Posterior vena cava (tissue), 2 donors: ENCODE measurements at places on chromosomes 4 and X. TPM values are rescaled to one million over a fixed set of nuclear protein-coding genes. Genes with fewer than 3 reads are reported as not detected.

TMPRSS11A gene
- not detected for total RNA-seq

ZIC3 gene
- total RNA-seq = not detected

TACC3 gene
- 9.3 TPM for total RNA-seq

TLR10 gene
- total RNA-seq = not detected

AADAT gene
- 4.4 TPM for total RNA-seq

GRCh38 chr4:20259707-20260106 is 8.0 kb downstream of the SLIT2 start:
- no peak for DNase-seq

DNA sequence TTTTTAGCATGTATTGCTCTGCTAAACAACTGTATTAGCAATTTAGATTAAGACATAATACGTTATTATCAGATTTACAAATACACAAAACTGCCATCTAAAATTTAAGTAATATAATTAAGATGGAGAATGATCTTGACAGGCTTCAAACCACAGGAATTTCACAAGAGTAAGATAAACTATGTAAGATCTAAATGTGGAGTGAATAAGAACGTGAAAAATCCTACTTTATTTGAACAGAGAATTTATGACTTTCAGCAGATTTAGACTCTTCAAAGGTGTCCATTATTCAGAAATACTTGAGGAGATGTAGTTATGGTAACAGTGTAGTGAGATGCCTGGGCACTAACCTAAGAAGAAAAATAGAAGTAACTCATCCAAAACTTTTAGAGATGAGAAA is 73.2 kb downstream of the SLC4A4 start:
- no peak for DNase-seq

DNA sequence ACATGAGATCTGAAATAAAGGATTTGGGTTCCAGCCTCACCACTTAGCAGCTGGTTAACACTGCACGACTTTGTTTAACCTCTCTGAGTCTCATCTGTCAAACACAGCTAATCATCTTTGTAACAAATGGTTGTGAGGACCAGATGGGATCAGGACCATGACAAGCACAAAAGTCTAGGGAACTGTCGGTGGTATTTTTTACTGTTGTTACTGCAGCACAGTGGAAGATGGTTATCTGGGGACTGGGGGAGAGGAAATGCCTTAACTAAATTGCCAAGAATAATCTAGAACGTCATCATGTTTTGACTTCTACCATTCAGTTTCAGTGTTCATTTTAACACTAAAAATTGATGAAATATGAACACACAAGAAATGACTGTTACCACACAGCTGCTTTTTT is 99.5 kb downstream of the ADGRA3 start:
- no peak for DNase-seq

DNA sequence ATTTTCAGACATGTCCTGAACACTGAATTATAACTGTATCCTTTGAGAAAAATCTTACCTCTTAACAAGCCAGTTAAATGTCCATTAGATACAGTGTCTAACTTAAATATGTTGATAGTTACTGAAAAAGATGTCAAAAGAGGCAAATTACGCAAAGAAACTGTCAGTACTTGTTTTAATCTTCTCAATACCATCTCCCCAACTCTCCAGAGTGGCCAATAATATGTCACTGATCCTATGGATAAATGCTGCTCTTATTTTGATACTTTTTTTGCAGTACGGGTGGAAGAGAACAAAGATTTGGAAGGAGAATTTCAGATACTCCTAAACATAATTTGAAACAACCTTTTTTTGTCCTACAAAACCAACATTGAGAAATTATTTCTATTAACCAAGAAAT is 192.7 kb downstream of the CBR4 start:
- no peak for DNase-seq

DNA sequence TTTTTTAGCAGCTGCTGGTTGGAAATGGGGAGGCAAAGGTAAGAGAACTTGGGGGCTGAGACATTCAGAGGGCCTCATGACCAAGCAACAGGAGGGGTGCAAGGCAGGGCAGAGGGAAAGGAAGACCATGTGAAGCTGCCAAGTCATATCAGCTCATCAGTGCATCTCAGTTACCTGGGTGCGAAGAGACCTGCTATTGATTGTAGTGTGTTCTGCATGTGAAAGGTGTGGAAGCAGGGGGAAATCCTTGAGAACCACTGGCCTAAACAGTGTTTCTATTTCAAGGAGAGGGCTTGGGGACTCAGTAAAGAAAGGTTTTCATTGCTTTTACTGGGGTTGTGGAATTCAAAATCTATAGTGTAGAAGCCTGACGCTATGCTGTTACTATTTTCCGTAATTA is 47.1 kb upstream of the EDA start:
- no peak for DNase-seq

GRCh38 chrX:39819921-39820849 is 277.6 kb downstream of the BCOR start:
- DNase-seq = no peak

DNA sequence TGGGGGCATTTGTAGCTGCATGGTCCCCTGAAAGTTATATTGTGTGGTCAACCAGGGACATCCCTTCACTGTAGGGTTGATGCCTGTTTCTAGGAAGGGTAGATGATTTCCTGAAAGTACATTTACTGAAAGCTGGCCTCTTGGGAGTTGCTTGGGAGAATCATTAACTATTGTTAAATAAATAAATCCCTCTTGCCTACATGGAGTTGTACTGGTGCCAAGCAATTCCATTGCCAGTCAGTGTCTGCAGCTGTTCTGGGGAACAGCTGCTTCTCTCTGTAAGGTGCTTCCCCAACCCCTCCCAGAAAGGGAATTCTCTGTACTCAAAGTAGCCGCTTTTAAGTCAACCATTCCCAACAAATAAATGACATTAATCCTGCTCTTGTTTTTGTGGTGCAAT is 51.1 kb downstream of the C4orf51 start:
- DNase-seq = no peak

GRCh38 chrX:151722241-151722846 is 6.5 kb downstream of the FATE1 start:
- peak; percentile 79 for DNase-seq

DNA sequence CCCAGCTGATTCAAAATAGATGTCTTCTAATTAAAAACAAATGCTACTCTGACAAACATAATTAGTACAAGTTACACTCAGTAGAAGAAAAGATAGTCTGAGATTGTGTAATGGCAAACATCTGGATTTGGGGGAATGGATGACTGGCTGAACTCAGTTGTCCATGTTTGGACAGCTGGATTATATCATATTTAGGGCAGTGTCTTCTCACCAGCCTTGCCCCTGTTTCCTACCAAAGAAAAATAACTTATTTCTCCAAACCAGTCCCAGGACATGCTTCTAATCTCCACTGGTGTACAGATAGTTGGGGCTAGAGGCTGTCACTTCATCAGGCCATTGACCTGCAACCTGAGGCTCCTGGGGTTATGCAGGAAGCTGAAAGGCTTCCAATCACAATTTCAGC is 237.3 kb downstream of the USP46 start:
- no peak for DNase-seq

GRCh38 chrX:45623266-45623665 is 422.6 kb upstream of the DIPK2B start:
- no peak for DNase-seq

- DNase-seq = peak; percentile 18
These were observed 56.1 kb upstream of the HELT start for GRCh38 chr4:184962125-184962638.

- DNase-seq = no peak
These were observed 3.9 kb downstream of the BST1 start for GRCh38 chr4:15706646-15707362.

GRCh38 chrX:83008415-83008814 is 499.7 kb upstream of the POU3F4 start:
- DNase-seq = no peak

GRCh38 chr4:127097061-127097460 is 535.7 kb upstream of the INTU start:
- DNase-seq = no peak

DNA sequence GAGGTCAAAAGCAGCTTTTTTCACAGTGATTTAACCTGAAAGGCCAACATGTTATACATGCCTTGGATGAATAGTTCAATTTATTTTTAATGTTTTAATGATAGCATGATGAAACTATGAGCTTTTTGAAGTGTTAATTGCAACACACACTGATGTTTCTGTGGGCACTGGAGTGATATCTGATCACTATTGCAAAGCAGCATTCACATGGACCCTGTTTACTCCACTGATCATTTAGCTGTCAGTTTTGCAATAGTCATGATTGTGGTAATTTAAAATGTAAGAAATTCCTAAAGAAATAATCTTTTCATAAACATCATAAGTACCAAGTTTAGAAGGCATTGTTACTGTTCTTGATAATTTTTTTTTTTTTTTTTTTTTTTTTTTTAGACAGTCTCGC is 74.1 kb downstream of the ARSJ start:
- DNase-seq = no peak
